Choroid plexus epithelial cell (primary cell): ENCODE measurements at places on chromosomes 7 and 10.

GRCh38 chr10:107054469-107055156 lies 109.9 kb downstream of the SORCS1 start:
- no peak for DNase-seq

GRCh38 chr7:107138696-107139420 lies 29.9 kb upstream of the HBP1 start:
- DNase-seq: peak; percentile 16

DNA sequence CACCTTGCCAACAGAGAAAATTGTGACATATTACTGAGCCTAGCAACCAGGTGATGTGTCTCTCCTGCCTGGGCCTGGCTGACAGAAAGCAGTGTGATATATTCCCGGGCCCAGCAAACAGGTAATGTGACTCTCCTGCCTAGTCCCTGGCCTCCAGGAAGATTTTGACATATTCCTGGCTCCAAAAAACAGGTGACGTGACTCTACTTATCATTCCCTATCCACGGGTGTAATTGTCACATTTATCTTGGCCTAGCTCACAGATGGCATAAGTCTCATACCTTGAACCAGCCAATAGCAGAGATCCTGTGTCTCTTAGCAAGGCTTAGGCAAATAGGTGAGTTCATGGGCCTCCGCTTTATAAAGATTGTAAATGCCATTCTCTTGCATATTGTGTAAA lies 49.6 kb upstream of the ZNF680 start:
- no peak for DNase-seq

DNA sequence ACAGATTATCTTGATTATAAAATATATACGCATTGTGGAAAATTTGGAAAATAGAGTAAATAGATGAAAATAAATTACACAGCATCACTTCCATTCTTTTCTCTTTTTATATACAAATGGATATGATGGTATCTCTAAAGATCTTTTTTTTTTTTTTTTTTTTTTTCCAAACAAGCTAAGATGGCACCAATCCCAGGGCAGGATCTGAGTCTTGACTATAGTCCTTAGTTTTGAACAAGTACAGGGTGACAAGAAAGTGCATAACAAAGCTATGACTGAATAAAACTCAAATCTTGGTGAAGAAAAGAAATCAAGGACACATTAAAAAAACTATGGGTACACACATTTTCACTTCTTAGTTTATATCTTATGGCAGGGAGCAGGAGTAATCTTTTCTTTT lies 42.6 kb upstream of the FAM133B start:
- no peak for DNase-seq

- no peak for DNase-seq
Observed at GRCh38 chr7:25353196-25353595, 124.9 kb upstream of the NPVF start.

DNA sequence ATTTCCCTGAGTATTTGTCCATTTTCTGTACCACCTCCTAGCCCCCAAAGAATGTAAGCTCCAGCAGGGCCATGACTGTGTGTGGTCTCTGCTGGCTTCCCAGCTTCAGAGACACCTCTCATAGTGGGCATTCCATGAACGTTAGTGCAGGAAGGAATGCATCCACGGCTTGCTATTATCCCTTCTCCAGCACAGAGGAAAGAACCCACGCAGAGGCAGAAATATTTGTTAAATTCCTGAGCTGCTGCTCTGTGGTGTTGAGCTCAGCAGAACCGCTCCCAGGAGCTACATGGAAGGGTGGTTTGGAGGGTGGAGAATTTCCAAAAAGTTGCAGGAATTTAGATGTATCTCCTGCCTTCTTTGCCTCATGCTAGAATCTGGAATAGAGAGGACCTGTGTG lies 275.2 kb downstream of the POU6F2 start:
- DNase-seq: peak; percentile 23

DNA sequence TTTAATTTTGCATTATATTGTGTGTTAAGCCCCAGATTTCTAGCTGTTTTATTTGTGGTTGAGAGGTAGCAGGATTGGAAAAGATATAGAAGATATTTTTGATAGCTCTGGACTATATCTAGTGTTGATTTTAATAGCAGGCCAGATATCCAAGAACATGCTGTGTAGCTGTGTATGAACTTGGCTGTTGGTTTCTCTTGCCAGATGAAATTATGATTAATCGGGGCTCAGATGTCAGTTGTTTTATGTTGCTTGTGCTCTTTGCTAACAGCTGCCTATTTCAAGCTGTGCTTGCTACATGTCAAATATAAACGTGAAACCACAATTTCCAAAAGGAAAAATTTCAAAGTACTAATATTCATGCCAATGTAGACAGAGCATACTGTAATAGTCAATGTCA lies 141.1 kb downstream of the GRM3 start:
- no peak for DNase-seq

- no peak for DNase-seq
Observed at GRCh38 chr7:128039544-128039953, 8.3 kb upstream of the LRRC4 start.

GRCh38 chr7:108283252-108283651 lies 153.1 kb upstream of the LAMB4 start:
- no peak for DNase-seq

DNA sequence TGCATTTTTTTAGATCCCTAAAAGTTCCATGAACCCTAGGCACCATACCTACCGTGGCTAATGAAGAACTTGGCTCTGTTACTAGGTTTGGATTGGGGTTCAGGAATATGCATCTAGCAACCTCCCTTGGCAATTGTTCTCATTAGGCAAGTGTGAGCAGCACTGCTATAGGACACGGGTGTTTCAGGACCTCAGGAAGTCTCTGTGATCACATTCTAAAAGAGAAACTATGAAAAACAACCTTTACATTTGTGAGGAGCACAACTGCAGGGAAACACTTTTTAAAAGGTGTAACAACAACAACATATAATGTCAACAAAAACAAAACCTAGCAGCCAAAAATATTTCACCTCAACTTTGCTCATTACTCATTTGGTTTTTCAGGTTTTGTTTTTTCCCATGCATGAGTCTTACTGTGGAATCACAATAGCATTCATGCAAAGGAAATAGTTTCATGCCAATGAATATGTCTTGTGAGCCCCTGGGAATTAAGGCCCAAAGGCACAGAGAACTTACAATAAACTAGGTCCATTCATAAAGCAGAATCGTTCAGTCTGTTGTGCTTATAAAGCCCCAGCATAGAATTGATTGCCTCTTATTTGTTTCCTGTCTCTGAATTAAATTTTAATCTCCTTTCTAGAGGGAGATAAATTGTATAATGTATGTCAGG lies 255.7 kb upstream of the DGKB start:
- no peak for DNase-seq

GRCh38 chr10:101993221-101993620 lies 62.8 kb downstream of the ARMH3 start:
- DNase-seq: no peak

GRCh38 chr10:75703191-75703854 lies 271.9 kb downstream of the LRMDA start:
- no peak for DNase-seq

DNA sequence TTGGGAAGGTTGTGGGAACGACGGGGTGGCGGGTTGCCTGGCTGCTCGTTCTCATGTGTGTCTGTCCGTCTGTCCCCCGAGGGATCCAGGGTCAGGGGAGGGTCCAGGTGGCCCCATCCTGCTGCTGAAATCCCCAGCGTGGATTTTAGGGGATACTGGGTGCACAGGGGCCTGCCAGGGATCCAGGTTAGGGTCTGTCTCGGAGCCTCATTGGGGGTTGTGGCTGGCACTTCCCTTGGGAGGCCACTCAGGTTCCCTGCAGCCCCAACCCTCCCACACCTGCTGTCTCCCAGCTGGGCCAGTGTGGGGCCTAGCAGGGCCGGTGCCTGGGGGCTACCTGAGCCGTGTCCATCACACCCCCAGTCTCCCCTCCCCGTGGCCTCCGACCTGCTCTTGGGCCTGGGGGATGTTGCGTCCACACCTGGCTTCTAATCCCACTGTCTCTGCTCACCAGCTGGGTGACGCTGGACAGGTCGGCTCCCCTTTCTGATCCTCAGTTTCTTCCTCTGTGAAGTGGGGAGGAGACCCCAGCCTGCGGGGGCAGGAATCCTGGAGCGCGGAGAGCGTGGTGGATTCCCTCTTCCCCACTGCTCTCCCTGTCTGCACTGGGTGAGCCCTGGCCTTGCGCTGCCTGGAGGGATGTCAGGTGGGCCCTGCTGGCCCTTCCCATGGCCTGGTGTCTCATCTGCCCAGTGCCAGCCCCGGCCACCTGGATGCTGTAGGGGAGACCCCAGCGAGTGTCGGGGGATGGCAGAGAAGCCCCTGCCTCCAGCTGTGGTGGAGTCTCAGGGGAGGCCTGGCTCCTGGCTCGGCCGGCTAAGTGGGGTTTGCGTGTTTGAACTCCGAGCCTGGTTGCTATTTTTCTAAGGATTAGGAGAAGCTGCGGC lies 81.6 kb downstream of the UNCX start:
- no peak for DNase-seq

DNA sequence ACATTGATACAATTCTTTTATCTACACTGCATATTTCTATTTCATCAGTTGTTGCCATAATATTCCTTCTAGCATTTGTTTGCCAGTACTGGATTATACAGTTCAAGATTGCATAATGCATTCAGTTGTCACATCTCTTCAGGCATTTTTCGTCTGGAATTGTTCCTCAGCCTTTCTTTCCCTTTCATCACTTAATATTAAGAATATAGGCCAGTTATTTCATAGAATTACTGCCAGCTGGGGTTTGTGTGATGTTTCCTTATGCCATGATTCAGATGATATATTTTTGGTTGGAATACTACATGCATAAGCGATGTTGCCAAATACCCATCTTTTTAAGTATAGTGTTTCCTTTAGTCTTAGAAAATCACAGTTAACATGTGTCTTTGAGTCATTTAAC lies 20.8 kb downstream of the KIFBP start:
- no peak for DNase-seq

- peak; percentile 20 for DNase-seq
Observed at GRCh38 chr7:149790146-149790548, 16.8 kb upstream of the ZNF467 start.
